NCI-H774 (cell line): ENCODE measurements at places on chromosomes 12 and 14.

DNA sequence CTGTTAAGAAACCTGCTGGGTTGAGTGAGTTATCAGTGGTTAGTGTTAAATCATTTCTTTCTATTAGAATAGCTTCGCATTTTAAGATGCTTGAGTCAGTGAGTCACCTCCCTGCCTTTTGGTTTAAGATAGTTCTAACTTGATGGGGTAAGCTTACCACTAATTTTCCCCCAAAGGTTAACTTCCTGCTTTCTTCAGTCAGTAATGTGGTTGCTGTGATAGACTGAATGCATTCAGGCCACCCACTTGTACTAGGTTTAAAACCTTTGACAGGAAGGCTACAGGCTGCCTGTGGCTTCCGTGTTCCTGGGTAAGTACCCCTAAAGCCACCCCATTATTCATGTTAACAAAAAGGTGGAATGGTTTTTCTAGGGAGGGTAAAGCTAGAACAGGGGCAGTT, 25.3 kb downstream of the CLEC2A start:
- no peak for DNase-seq

DNA sequence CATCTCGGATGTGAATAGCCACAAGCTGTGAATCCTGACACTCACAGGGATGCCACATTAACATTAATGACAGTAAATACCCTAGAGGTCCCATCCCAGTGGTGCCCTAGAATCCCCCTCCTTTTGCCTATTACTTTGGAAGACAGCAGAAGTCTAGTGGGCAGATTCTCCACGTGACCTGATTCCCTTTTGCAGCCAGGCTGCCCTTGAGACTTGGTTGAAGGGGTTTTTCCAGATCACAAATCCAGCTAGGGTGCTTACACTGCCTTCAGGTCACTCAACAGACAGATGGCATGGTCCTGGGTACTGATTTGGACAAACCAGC, 8.7 kb downstream of the HDAC7 start:
- DNase-seq = no peak

GRCh38 chr12:120102189-120103043, 14.1 kb downstream of the RAB35 start:
- no peak for DNase-seq

- DNase-seq = no peak
These were observed 21.0 kb upstream of the P2RX7 start for GRCh38 chr12:121111684-121112083.

- no peak for DNase-seq
These were observed at the start of gene MAP1LC3B2 for GRCh38 chr12:116559162-116559935. TSS of gene MAP1LC3B2 (plus strand) at chr12:116559381. CDS start at chr12:116575943, 16,562 bp downstream.

GRCh38 chr14:73260574-73260973, 23.3 kb downstream of the PAPLN start:
- DNase-seq = no peak

DNA sequence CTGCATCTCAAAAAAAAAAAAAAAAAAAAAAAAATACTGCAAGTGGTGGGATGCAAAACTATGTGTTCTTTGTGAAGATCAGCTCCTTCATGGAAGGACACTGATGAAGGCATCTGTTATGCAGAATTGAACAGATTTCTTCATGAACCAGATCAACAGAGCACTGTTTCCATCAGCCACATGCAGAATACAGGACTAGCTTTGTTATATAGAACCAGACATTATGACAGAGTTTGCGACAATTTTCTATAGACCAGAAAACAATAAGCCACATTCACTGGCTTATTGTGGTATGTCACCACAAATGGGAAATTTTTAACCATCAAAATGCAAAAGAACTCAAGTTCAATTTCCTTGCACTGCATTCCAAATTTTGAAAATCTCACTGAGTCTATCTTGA, 34.7 kb downstream of the CIT start:
- DNase-seq = no peak

GRCh38 chr14:98594156-98594555, 677.8 kb downstream of the BCL11B start:
- DNase-seq = no peak

DNA sequence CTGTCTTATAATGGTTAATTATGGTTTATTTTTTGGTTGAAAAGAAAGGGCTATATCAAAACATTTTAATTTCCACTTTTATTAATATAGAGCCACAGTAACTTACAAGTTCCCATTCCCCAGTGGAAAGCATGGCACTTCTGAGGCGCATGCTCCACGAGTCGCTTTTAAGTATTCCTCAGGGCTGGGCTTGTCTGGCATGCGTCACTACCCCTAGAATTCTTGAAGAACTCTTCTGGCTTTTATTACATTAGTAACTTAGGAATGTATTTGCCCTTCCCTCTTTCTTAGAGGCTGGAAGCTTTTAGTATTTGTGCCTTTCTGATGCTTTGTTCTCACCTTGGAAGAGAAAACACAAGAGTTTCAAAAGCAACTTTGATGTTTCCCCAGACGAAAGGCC, 81.1 kb downstream of the ESR2 start:
- no peak for DNase-seq

DNA sequence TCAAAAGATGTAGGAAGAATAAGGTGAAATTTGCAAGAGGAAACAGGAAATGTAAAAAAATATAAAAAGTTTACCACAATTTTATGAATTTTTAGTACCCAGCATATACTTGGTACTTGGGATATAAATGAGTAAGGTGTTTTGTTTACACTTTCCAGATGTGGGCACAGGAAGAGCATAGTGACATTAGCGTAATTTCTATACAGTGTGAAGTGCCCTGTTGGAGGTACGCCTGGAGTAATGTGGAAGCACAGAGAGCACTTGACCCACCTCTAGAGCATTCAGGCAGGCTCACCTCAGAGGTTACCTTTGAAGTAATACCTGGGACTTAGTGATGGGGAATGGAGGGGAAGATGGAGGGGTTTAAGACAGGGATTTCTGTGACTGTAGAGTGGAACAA, 89.5 kb downstream of the AEBP2 start:
- DNase-seq = no peak

GRCh38 chr12:31466768-31467167, 124.2 kb downstream of the DENND5B start:
- no peak for DNase-seq

GRCh38 chr14:61491876-61492434, 170.6 kb downstream of the PRKCH start:
- no peak for DNase-seq

- no peak for DNase-seq
These were observed 28.3 kb downstream of the TTC5 start for GRCh38 chr14:20277409-20277808.

- DNase-seq = no peak
These were observed 37.7 kb upstream of the GXYLT1 start for GRCh38 chr12:42182394-42182793.

DNA sequence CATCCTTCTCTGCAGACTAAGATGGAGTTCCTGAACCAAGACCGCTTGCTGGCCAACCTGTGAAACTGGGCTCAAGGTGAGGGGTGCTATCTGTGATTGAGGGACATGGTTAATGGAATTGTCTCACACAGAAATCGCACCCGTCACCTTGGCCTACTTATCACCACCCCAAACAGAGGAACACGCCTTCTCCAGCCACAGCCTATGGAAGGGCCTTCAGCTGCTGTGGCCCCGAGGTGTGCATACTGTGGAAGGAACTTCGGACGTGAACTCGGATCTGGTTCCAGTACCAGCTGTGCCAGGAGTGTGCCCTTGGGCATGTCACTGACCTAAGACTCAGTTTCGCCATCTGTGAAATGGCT, 44.4 kb downstream of the EVL start:
- no peak for DNase-seq

DNA sequence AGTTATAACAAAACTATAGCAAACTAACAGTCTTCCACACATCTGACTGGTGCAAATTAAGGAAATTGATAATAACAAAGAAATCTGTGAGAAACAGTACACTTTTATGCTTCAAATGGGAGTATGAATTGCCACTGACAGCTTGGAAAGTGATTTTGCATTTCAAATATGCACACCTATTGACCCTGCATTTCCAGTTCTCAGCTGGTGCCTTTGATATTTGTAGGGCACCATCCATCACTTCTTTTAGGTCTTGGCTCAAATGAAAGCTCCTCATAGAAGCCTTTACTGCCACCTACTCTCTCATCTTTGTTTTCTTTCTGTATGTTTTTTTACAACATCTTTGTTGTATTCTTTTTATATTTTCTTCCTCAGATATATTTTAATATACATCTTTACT, 125.1 kb downstream of the ST8SIA1 start:
- no peak for DNase-seq

DNA sequence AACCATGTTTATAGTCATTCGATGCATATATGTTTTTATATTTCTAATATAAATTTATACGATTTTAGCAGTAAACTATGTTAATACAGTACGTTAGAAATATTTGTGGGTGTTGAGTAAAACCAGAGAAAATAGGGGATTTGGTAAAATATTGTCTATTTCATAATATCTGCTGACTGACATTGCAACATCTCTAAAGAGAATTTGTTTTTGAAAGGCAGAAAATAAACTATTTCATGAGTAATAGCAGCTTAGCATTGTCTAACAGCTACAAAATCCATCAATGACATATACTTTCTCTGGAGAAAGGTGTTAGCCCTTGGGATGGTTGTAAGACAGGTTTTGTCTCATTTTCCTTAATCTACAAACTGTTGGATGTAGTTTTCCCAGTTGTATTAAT, 144.9 kb downstream of the PDE3A start:
- DNase-seq = no peak
